ENCODE measurements at places on chromosomes 12 and 14. TPM values are rescaled to one million over a fixed set of nuclear protein-coding genes. Genes with fewer than 3 reads are reported as not detected.

The OR4E2 gene
- polyA plus RNA-seq = 0.08 TPM

The GPR132 gene
- 0.50 TPM for polyA plus RNA-seq

The EIF2S3B gene
- 2.6 TPM for polyA plus RNA-seq

The GLI1 gene
- polyA plus RNA-seq = 22.8 TPM

The APOF gene
- 0.20 TPM for polyA plus RNA-seq

The CCDC85C gene
- 22.9 TPM for polyA plus RNA-seq

The VRK1 gene
- polyA plus RNA-seq = 20.5 TPM

The TNS2 gene
- 144 TPM for polyA plus RNA-seq
